ENCODE measurements at places on chromosomes 2 and 18.

DNA sequence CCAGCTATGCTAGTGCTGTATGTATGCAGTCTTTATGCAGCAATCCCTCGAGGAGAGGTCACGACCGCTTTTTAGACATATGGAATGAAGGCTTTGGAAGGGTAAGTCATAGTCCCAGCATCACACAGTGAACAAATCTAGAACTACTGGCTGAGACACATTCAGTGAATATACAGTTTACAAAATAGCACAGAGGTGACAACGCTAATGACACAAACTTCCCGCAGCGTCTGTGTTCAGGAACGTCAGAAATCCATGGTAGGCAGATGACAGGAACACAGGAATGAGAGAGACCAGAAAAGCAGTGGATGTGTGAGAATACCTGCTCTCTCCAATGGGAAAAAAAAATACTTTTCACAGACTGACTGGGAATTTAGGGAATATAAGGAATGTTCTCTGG, 29.6 kb downstream of the CABYR start:
- DNase-seq = no peak

DNA sequence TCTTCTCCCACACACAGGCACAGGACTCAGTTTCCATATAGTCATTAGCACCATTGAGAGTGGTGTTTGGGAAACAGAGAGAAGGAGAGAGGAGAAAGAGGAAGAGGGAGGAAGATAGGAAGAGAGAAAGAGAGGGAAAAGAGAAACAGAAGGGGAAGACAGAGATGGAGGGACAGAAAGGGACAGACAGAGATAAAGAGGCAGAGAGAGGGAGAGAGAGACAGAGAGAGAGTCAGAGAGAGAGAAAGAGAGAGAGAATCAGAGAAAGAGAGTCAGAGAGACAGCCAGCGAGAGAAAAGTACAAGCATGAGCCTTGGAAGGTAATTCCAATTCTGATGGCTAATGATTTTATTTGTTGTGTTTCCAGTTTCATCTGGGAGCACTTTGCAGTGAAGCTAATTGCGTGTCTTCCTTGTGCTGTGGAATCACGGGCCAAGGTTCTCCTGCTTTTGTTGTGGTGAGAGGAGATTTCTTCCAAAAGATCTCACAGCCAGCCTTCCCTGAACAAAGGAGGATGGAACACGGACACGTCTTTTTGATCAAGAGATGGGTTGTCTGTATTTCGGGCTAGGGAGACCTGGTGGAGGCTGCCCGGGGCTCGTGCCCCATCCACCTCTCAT, 153.6 kb upstream of the TWIST2 start:
- DNase-seq = no peak

GRCh38 chr18:79471046-79471445, 75.3 kb downstream of the NFATC1 start:
- no peak for DNase-seq

DNA sequence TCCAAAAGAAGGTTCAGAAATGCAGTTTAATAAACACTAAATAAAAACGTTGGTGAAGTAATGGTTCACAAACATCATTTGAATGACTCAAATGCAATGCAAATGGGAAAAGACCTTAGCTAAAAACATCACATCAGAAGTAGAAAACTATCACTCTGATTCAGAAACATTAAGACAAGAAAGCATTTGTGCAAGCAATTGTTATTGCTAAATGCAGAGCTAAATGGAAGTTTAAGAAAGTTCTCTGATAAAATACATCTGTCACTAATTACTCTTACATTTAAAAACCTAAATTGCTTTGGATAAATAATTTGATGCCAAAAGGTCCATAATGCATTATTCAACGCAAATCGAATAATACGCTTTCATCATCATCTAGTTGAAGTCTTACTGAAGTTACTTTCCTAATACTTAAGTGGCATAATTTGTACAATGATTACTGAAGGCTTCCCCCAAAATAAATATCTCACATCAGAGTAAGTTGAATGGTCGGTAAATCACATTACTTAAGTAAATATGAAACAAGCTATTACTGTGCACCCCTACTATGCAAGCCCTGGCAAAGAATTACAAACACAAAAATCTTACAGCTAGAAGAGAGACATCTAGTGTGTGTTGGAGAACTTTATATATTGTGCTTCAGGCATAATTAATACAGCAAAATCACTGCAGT, 105.7 kb upstream of the KCTD1 start:
- no peak for DNase-seq

DNA sequence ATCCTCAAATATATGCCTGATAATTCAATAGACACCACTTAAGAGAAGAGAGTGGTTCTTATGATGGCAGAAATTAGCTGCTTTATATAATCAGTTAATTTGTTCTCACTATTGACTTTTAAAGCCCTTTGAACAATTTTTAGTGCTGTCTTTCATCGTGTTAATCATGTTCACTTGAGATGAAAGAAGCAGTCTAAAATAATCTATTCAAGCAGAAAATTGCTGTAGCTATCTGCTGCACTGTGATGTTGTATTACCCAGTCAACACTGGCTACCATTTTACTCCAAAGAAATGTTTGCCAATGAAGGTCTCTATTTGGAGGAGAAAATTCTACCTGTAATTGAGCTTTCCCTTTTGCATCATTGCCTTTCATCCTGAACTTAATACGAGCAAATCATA, 459.8 kb upstream of the FSIP2 start:
- DNase-seq = no peak

GRCh38 chr2:212284166-212284565, 254.4 kb downstream of the ERBB4 start:
- no peak for DNase-seq

- DNase-seq = peak; percentile 67
Observed at GRCh38 chr2:127637725-127638252, 8.2 kb upstream of the GPR17 start.

GRCh38 chr2:13858626-13859025, 773.9 kb upstream of the LRATD1 start:
- peak; percentile 31 for DNase-seq

- no peak for DNase-seq
Observed at GRCh38 chr2:26460613-26461031, 17.3 kb downstream of the OTOF start.

GRCh38 chr2:121881038-121881437, 125.6 kb downstream of the TSN start:
- DNase-seq = no peak

- no peak for DNase-seq
Observed at GRCh38 chr2:18398833-18399232, 161.6 kb downstream of the RDH14 start.

GRCh38 chr18:50475538-50476193, 84.2 kb upstream of the MAPK4 start:
- DNase-seq = no peak

DNA sequence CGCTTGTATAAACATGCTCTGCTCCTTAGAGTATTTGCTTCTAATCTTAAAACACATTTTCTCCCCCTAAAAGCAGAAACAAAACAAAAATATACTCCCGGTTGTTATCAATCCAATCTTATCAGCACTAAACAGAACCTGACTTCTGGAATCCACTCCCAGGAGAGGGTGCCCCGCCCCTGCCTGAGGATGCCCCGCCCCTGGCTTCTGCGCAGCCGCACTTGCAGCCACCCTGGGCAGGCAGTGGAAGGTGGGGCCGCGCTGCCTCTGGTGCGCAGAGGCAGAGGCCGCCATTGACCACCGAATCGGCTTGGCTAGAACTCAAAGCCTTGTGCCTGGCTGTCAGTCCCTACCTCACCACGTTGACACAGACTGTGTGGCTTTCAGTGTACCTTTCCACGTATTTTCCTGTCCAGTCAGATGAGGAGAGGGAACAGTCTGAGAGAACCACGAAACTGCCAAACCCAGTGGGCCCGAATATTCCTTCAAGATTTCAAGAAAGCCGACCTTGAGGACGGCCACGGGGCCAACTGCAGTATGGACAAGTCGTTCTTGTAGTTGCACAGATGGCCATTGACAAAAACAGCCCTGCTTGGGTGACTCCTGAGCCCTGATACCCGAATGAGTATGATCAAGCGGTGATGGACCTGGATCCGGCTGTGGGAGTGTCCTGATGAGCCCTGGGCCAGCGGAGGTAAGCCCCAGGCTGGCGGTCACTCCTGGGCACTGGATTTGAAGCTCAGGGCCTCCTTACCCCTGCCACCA, 46.2 kb upstream of the ARHGAP28 start:
- no peak for DNase-seq

DNA sequence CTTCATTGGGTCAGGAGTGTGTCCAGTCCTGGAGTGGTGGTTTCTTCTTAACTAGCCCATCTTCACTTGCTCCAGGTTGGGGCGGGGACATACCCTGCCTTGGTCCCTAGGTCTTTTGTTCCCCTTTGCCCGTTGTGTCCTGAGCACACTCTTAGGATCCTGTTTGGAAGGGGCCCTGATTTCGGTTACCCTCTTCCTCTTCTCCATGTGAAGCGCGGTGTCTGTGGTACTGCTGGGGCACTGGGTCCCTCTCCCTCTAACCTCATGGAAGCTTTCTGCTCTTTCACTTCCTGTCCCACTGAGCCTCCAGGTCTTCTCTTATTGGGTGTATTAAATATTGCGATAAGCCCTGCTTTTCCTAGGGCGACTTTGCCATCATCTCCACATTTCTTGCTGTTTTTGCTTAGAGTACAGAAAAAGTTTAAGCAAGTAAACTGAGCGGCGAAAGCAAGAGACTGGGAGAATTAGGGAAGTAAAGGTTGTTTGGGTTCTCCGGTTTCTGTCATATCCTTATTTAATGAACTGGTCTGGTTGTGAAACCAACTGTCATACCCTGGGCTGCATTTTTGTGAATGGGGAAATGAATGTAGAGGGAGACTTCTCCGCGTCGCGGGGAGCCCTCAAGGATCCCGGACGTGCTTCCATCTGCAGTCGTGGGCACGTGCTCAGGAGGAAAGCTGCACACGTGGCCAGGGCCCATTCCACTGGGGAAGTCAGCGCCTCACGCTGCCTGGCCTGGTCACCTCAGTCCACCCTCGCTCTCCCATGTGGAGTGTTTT, 73.8 kb upstream of the B3GNT7 start:
- DNase-seq = no peak

DNA sequence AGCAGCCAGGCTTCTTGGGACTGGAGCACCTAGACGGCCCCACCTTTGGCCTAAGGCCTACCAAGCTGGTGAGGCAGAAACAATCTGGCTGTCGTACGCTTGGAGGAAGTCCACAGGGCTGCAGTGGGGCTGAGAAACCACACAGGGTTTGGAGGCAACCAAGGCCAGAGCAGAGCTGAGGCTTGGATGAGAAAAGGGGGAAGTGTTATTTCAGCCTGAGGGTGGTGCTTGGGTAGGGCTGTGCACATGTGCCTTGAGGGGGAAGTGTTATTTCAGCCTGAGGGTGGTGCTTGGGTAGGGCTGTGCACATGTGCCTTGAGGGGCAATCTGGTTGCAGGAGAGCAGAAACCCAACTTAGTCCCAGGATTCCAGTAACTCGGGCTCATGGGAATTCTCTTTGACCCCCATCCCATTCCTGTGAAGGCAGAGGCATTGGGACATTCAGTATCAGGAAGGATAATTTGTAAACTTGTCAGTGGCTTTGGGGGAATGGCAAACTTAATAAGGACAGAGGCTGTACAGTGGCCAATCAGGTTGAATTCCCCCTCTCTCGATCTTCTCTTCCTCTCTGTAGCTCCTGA, 971 bp upstream of the FBXO41 start:
- DNase-seq = no peak

- no peak for DNase-seq
Observed at GRCh38 chr2:28980368-28981015, 606 bp upstream of the TOGARAM2 start.

DNA sequence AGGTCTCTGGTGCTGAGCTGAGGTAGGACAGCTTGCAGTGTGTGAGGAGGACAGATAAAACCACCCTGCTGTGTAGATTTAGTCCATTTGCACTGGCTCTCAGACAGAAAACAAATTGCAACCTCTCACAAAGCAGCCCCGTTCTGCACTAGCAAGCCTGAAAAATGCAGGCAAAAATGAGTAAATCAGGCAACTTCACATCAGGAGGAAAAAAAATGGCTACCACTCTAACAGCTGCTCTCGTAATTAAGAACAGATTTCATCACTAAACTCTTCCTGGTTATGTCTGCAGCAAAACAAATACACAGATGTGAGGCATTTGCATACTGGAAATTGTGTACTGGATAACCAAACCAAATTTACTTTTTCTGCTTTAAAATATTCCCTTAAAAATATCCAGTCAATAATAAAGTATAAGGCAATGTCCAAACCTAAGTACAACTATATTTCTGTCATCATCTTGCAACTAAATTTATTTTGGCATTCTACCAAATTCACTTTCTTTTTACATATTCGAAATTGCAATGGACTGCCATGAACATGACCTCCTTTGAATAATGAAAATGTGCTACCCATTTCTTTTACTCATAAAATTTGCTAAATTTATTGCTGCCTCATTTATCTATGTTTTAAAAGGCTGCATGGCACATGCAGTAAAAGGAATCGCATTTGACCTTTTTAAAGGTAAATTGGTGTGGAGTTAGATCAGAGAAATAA, 157.4 kb downstream of the AFF3 start:
- peak; percentile 67 for DNase-seq

GRCh38 chr2:168145426-168146310, 101.7 kb downstream of the STK39 start:
- DNase-seq = no peak
